Panc1 (cell line): ENCODE measurements at places on chromosomes 7 and 10. TPM values are rescaled to one million over a fixed set of nuclear protein-coding genes. Genes with fewer than 3 reads are reported as not detected.

TLX1 gene
- 0.13 TPM for total RNA-seq

IKZF1 gene
- 0.77 TPM for total RNA-seq

GRCh38 chr7:153452661-153453060, 599.5 kb upstream of the DPP6 start:
- H3K4me1 ChIP-seq, result no peaks in the 10 kb centered on the region
- no peaks in the 10 kb centered on the region for H3K36me3 ChIP-seq
- H3K4me3 ChIP-seq, result no peak overlapping the region
- no peak overlapping the region for H3K27ac ChIP-seq
- DNase-seq, result no peak
- no peaks in the 10 kb centered on the region; the same call in 1 of the 2 replicates for H3K27me3 ChIP-seq

- no peaks in the 10 kb centered on the region for H3K36me3 ChIP-seq
- 0 out of 2 replicates have a peak, but pooled peaks cover 3% of the 10 kb centered on the region for H3K4me1 ChIP-seq
- no peaks in the 10 kb centered on the region for H3K27me3 ChIP-seq
- no peak overlapping the region for H3K27ac ChIP-seq
- no peak overlapping the region for H3K4me3 ChIP-seq
Observed at GRCh38 chr7:6317797-6318438, 45.5 kb upstream of the CYTH3 start.

- H3K4me3 ChIP-seq, result no peak overlapping the region
- H3K36me3 ChIP-seq, result no peaks in the 10 kb centered on the region
- no peaks in the 10 kb centered on the region for H3K4me1 ChIP-seq
- DNase-seq, result no peak
- H3K27ac ChIP-seq, result no peak overlapping the region
Observed at GRCh38 chr7:12351843-12352242, 51.8 kb downstream of the VWDE start.

DNA sequence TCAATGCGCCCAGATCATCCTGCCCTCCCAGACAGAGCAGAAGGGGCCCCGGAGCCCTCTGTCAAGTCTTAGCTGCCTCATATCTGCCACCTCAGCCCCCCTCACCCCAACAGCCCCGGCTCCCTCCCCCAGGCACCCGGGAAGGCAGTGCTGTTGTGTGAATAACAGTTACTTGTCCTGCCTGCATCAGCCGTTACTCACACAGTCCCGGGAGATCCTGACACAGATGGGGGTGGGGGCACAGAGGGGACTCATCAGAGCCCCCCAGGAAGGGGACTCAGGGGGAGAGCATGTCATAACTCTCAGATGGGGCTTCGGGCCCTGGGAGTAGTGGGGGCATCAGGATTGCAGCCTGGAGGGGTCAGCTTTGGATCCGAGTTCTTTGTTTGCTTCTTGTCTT, 12.4 kb upstream of the SERPINE1 start:
- DNase-seq, result no peak
- no peaks in the 10 kb centered on the region for H3K27me3 ChIP-seq
- no peaks in the 10 kb centered on the region for H3K36me3 ChIP-seq
- H3K27ac ChIP-seq, result peak overlapping the region; percentile 88
- H3K4me1 ChIP-seq, result peaks cover 40% of the 10 kb centered on the region
